ENCODE measurements at places on chromosomes 2 and 18. TPM values are rescaled to one million over a fixed set of nuclear protein-coding genes. Genes with fewer than 3 reads are reported as not detected.

Gene TMEM37
- 0.69 TPM for total RNA-seq

GRCh38 chr2:102594445-102595016, 24.8 kb upstream of the SLC9A2 start:
- DNase-seq, result no peak

- no peak for DNase-seq
These were observed 476.6 kb downstream of the CNTNAP5 start for GRCh38 chr2:124501575-124502152.

Gene PDE11A
- 1.9 TPM for total RNA-seq

Gene AGXT
- total RNA-seq, result 0.17 TPM

Gene VAMP8
- 32.3 TPM for total RNA-seq

- DNase-seq, result no peak
These were observed 154.0 kb downstream of the INHBB start for GRCh38 chr2:120499784-120500495.

DNA sequence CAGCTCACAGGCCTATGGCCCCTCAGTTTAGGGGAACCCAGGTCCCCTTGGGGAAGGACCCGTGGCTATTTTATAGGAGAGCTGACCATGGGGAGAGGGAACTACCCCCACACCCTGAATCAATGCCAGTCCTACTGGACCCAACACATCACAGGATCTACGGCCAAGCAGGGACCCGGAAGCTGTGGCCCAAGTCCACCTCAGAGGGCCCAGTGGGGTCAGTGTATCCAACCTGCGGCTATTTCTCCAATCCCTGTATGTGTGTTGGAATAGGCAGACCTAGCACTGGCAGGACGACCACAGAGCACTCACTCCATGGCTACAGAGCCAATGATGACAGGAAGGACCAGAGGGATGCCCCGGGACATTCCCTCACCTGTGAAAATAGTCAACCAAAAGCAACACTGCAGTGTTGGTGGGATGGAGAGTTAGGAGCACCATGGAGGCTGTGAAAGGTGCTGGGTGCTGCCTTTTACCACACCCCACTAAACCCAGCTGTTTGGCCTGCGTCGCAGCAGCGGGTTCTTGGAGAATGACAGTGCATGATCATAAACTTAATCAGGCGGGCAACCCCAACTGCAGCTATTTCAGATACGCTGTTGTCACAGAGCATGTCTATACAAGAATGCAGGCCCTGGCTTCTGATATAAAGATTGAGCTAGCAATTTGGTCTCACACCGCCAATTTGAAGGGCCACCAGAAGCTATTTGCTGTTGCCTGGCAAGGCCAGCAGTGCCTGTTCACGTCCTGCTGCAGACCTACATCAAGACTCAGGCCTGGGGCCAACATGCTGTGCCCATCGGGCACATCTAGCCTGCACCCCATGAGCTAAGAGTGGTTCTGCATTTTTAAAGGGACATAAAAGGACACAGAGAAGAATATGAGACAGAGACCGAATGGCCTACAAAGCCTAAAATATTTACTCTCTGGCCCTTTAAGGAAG, 110.4 kb downstream of the EIPR1 start:
- no peak for DNase-seq

Gene ADI1
- total RNA-seq, result 84.4 TPM

Gene TAF1B
- 43.5 TPM for total RNA-seq

- DNase-seq, result no peak
These were observed 10.1 kb downstream of the BZW1 start for GRCh38 chr2:200821686-200822245.

DNA sequence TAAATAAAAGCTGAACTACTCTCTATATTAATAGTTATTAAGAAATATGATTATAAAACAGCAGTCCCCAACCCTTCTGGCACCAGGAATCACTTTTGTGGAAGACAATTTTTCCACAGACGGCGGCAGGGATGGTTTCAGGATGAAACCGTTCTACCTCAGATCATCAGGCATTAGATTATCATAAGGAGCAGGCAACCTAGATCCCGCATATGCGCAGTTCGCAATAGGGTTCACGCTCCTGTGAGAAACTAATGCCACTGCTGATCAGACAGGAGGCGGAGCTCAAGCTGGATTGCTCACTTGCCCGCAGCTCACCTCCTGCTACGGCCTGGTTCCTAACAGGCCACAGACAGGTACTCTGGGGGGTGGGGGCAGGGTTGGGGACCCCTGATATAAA, 19.3 kb upstream of the DSG2 start:
- no peak for DNase-seq

DNA sequence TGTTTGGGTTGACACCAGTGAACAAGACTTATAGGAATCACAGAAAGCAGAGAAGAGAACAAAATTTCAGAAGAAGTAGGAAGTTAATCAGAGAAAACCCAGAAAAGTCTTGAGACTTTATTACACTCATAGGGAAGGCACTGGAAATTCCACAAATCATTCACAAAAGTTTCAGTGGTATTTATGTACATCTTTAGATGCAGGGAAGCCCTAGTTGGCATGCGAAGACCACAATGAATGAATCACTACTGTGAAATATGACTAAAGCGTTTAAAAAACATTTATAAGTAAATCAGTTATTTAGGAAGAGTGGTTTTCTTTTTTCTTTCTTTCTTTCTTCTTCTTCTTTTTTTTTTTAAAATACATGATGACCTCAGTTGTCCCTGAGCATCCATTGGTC, 105.1 kb downstream of the NUP35 start:
- no peak for DNase-seq

Gene AKAIN1
- 1.9 TPM for total RNA-seq

Gene ACKR3
- 52.0 TPM for total RNA-seq

DNA sequence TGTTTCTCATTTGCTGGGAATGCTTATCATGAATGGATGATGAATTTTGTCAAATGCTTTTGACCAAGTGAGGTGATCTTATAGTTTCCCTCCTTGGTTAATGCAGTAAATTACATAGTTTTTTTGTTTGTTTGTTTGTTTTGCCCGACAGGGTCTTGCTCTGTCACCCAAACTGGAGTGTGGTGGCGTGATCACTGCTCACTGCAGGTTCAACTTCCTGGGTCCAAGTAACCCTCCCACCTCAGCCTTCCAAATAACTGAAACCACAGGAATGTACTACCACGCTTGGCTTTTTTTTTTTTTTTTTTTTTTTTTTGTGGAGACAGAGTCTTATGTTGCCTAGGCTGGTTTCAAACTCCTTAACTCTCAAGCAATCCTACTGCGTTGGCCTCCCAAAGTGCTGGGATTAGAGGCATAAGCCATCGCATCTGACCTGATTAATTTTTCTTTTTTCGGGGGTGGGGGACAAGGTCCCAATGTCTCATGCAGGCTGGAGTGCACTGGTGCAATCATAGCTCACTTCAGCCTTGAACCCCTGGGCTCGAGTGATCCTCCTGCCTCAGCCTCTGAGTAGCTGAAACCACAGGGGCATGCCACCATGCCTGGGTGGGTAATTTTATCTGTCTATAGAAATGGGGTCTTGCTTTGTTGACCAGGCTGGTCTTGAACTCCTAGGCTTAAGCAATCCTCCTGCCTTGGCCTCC, 48.6 kb downstream of the SMAD2 start:
- DNase-seq, result no peak

GRCh38 chr2:63712748-63713147, 124.0 kb downstream of the MDH1 start:
- DNase-seq, result no peak

DNA sequence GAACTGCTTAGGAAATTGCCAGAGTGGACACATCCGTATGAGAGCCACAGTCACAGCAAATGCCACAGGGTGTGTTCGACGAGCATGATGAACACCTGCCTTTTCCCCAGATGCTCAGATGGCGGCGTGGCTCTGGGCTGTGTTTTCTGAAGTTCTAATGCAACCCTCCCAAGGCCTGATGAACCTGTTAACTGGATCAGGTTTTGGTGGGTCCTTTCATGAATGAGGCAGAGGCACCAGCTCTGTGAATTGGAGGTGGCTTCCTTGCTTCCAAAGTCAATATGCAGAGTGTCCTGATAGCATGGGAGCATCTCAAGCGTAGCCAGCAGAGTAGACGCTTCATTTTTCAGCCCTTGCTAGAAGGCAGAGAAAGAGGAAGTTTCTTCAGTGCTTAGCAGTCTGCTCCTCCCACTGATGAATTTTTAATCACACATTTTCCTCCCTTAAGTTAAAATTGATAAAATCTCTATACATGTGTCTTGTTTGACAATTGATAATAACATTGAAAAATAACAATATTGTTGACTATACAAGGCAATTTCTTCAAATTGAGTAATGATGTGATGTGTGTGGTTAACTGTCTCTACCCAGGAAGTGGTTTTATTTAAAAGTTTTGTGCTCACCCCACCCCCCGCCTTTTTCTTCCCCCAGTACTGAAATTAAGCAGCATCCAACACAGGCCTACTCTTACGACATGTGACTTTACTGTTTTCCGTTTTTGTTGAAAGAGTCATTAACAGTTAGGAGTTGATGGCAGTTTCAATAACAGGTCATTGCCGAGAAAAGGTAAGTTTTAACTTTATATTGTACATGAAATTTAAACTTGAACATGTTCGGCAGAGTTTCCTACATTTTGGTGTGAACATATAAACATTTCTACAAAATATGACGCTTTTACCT, at the start of gene ARHGAP15:
ARHGAP15 (plus strand) TSS at position 739 of the 900 bp plus-strand sequence.
- no peak for DNase-seq

GRCh38 chr2:233161730-233162129, 89.7 kb upstream of the ATG16L1 start:
- DNase-seq, result no peak

Gene FHOD3
- 51.8 TPM for total RNA-seq

Data from spinal cord (tissue), 10 donors.